ENCODE measurements at places on chromosomes 1 and 21. TPM values are rescaled to one million over a fixed set of nuclear protein-coding genes. Genes with fewer than 3 reads are reported as not detected.

The SUSD4 gene
- 153 TPM for polyA plus RNA-seq

The APCS gene
- polyA plus RNA-seq: not detected

The ARHGAP30 gene
- not detected for polyA plus RNA-seq

The SMIM1 gene
- polyA plus RNA-seq: not detected

The FNDC5 gene
- polyA plus RNA-seq: 214 TPM

The GJA9 gene
- not detected for polyA plus RNA-seq

The CD34 gene
- polyA plus RNA-seq: not detected

The LELP1 gene
- not detected for polyA plus RNA-seq

The SHISAL2A gene
- 1.7 TPM for polyA plus RNA-seq

The NPHP4 gene
- polyA plus RNA-seq: 1.2 TPM

The ASPM gene
- not detected for polyA plus RNA-seq

The PRDX1 gene
- polyA plus RNA-seq: 247 TPM

The CASZ1 gene
- polyA plus RNA-seq: not detected

The S100A13 gene
- polyA plus RNA-seq: 35.3 TPM

The NBPF6 gene
- not detected for polyA plus RNA-seq

The FCRL1 gene
- not detected for polyA plus RNA-seq

The CACHD1 gene
- 3.1 TPM for polyA plus RNA-seq

The CYP2J2 gene
- polyA plus RNA-seq: 0.52 TPM

The PDZK1 gene
- 5.2 TPM for polyA plus RNA-seq

The HEATR1 gene
- 20.7 TPM for polyA plus RNA-seq

The SLC35F3 gene
- 6.2 TPM for polyA plus RNA-seq

The PTGFR gene
- not detected for polyA plus RNA-seq

The SLC25A34 gene
- polyA plus RNA-seq: 0.15 TPM

The TDRD10 gene
- polyA plus RNA-seq: not detected

The SAMSN1 gene
- not detected for polyA plus RNA-seq

The PLXNA2 gene
- 3.6 TPM for polyA plus RNA-seq

The OPTC gene
- polyA plus RNA-seq: not detected

The C8A gene
- not detected for polyA plus RNA-seq

The ATAD3C gene
- polyA plus RNA-seq: 14.2 TPM

The AADACL3 gene
- not detected for polyA plus RNA-seq

The LORICRIN gene
- polyA plus RNA-seq: not detected

The CELA2A gene
- polyA plus RNA-seq: not detected

The RNU1-4 gene
- polyA plus RNA-seq: not detected

The OR2T35 gene
- polyA plus RNA-seq: not detected

The ITLN2 gene
- not detected for polyA plus RNA-seq

The TFAP2E gene
- 0.57 TPM for polyA plus RNA-seq

All from Purkinje cell (primary cell).